Renal cortex interstitium (tissue), 15 donors: ENCODE measurements at places on chromosomes 1 and 21. TPM values are rescaled to one million over a fixed set of nuclear protein-coding genes. Genes with fewer than 3 reads are reported as not detected.

- no peak for DNase-seq
These were observed 338.8 kb downstream of the MATN1 start for GRCh38 chr1:30384286-30385245.

The PEAR1 gene
- 24.0 TPM for polyA plus RNA-seq

- DNase-seq, result no peak
These were observed 63.7 kb downstream of the MRPL37 start for GRCh38 chr1:54263601-54264226.

DNA sequence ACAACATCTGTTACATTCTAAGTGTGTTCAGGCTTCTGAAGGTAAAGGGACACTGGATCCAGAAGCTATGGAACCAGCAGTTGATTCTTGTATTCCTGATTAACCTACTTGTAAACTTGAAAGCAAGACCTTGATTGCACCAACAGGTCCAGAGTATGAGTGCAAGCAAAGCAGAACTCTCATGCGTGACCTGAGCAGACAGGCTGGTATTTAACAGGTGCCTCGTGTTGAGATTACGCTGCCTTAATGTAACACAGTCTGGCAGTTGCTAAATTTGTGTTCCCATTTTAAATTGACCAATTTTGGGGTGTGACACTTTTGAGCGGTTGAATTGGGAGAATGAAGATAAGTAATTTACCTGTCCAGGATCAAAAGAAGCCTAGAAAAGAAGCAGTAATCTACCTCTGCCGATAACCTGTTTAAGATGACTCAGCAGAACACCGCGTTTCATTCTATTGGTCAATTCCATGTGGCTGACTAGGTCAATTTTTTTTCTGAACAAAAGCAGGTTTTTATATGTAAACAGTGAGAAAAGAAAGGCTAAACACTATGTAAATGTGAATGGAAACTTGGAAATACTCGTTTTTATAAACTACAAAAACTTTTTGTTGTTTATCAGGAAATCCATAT, 147.6 kb downstream of the DYRK1A start:
- no peak for DNase-seq

The LRRC3 gene
- polyA plus RNA-seq, result 5.8 TPM

The TMEM82 gene
- 6.3 TPM for polyA plus RNA-seq

DNA sequence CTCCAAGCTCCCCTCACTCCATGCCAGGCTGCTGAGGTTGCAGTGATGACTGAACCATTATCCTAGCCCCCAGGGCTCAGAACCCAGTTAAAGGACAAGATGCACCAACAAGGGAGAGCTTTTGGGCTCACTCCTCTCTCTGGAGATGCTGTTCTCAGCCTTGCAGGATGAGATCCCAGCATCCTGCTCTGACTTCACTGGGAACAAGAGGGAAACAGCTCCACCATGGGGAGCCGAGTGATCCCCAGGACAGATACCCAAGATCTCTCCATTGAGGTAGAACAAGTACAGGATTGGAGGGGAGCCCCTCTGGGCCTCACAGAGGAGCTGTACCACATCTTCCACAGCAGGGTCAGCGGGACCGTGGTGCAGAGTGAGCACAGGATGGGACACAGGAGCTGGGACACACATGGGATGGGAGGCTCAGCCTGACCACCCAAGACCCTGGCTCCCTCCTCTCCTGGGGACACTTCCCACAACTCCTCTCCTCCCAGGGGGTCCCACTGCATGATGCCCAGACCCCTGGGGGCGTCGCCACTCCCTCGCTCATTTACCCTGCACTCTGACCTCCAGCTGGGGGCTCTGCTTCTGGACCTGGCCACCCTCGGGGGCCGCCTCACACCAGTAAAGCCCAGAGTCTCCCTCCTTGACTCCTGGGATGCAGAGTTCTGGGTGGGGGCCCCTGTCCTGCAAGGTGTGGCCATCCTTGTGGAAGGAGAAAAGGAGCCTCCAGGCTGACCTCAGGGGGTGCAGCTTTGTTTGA, 18.6 kb upstream of the SLAMF9 start:
- no peak for DNase-seq

DNA sequence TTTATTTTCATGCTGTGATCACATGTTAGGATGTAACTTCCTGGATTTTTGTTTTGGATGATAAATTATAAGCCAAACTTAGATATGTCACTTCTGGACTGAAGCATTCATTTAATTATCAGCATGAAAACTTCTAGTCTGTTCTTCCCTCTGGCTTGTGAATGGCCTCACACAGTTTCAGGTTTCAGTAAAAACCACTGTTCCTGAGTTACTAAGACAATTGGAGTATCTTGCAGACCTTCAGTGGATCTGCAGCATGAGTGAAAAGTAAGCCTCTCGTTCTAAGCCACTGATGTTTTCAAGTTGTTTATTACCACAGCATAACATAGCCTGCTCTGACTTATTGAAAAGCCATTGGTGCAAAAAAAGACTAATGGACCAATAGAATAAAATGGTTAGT, 55.3 kb upstream of the RGS21 start:
- no peak for DNase-seq

DNA sequence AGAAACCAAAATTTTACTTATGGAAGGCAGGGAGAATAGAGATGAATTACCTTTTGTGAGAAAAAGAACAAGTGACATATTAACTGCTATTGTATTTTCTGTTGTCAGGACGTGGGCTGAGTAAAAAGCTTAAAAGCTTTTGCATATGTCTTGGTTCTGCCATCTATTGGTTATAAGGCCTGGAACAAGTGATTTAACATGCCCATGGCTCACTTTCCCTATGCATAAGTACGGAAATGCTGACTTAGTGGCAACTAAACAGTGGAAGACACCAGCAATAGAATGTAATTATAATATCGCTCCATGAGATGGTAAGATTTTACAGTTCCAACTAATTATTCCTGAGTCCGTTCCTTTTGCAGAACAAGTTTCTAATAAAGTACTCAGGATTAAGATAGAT, 6.7 kb upstream of the CTSS start:
- DNase-seq, result no peak

The HAO2 gene
- 75.5 TPM for polyA plus RNA-seq

DNA sequence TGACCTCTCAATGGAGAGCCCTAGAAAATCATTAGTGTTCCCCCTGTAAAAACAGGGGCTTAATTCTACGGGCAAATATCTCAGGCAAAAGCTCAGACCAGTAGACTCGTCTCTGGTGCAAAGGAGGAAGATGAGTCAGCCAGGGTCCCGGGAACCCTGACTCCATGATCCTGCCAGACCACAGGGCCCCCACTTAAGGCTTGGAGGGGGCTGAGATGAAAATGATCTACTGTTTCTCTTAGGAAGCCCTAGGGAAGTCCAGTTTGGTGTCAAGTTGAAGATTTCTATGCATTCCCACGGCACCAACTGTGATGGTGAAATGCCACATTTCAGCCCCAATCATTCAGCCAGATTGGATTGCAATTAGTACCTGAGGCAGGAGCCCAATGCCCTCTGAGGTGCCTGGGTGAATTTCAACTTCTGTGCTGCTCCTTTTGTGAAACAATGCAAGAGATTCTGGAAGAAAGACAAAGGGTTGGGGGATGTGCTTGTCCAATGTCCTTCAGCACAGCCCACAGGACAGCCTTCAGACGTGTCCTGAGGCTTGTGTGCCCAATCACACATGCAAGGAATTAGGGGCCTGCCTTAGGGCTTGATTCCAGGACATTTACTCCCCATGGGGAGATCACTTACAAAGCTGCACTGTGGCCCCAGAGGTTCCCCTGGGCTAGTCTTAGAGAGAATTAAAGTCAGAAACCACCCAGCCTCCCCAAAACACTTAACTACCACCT, 18.1 kb downstream of the NAV1 start:
- no peak for DNase-seq

- no peak for DNase-seq
These were observed 16.4 kb upstream of the TARDBP start for GRCh38 chr1:10996100-10996499.

The HRNR gene
- 1.5 TPM for polyA plus RNA-seq

- no peak for DNase-seq
These were observed 844 bp upstream of the MEAF6 start for GRCh38 chr1:37515185-37516034.

DNA sequence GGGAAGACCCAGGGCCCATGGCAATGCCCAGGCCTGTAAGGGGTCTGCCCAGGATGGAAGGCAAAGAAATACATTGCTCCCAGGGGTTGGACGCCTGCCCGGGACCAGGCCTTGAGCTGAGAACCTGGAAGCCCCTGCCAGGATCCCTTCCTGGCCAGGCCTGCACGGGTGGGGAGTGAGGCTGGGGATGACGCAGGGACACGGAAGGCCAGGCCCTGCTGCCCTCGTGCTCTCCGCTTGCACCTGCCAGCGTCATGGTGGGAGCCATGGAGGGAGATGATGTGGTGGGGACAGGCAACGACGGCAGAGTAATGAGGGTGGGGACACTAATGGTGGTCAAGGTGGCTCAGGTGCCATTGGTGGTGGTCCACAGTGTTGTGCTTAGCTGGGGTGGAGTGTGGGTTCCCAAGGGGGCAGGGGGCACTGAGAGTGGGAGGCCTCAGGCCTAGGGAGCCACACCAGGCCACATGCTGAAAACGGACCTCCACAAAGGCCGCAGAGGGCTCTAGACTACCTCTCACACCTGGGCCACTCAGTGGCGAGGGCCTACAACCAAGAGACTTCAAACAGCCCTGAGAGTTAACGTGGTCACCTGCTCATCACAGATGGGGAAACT, 4.3 kb downstream of the HES3 start:
- DNase-seq, result no peak

The CATSPERE gene
- polyA plus RNA-seq, result 1.9 TPM

GRCh38 chr1:91245435-91245834, 159.2 kb downstream of the HFM1 start:
- DNase-seq, result no peak

DNA sequence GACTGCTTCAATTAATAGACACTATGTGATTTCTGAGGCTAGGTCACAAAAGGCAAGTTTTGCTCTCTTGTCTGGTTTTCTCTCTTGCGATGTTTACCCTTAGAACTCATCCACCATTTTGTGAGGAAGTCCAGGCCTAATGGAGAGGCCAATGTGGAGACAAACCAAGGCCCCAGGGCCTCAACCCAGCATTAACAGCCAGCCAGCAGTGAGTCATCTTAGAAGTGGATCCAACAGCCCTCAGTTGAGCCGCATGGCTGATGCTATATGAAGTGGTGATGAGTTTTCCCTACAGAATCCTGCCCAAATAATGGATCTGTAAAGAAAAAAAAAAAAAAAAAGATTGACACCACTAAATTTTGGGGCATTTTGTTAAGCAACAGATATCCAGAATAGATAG, 95.1 kb downstream of the DNTTIP2 start:
- DNase-seq, result no peak

DNA sequence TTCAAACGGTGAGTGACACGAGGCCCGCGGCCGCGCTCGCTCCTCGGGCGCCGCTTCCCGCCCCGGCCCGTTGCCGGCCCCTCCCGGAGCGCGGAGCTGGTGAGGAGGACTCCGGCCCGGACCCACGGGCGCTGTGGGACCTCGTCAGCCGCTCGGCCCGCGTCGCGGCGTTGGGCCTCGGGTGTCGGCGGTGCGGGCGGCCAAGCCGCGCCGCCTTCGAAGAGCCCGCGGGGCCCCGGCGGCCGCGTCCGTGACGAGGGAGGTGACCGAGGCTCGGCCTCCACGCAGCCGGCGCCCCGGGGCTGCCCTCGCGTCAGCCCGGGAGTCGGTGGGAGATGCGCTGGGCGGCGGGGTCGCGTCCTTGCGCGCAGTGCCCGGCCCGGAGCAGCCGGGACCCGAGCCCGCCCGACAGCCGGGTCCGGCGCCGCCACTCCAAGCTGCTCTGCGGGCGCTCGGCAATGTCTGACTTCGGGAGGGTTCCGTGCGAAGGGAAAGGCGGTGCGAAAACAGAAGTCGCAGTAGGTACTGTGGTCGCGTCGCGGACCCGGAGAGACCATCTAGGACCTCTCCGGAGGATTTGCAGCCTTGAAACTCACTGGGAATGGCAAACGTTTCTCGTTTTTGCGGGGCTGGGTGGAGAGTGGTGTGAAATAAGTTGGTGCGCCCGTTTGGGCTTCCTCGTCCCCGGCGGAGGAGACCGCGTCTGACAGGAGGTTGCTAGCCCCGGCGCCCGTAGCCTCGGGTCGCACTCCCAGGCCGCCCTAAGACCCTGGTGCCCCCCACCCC, 829 bp downstream of the SPEN start:
- DNase-seq, result no peak

GRCh38 chr1:28580722-28581530, 11.1 kb upstream of the RAB42 start:
- DNase-seq, result no peak

The LRRC39 gene
- 3.3 TPM for polyA plus RNA-seq

GRCh38 chr1:23581219-23581618, 21.9 kb upstream of the ID3 start:
- DNase-seq, result no peak

DNA sequence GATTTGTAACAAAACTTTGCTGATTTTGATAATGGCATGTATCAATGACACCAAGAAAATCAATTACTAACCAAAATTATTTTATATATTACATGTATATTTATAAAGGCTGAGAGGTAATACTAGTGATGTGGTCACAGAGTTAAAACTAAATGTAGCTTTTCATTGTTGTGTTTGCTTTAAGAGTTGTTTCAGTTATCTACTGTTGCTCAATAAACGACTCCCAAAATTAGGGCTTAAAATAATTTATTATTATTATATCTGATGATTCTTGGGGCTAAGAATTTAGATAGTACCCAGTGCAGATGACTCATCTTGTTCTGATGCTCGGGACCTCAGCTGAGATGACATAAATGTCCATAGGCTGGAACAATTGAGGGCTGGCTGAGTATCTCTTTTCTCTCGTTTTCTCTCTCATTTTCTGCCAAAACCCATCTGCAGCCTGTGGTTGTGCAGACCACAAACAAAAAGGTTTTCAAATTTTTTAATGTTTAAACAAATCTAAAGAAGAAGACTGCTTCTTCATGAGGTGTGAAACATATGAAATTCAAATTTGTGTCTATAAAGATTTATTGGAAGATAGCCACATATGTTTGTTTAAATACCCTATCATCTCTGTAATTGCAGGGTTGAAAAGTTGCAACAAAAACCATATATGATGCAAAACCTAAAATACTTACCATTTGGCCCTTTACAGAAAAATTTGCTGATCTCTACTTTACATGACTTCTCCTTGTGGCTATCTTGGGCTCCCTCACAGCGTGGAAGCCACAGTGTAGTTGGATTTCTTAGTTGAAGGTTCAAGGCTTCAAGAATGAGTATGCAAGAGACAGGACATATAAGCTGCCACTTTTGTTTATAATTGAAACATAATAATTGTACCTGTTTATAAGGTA, 14.8 kb upstream of the PTPRC start:
- no peak for DNase-seq

The CCDC30 gene
- 15.3 TPM for polyA plus RNA-seq

DNA sequence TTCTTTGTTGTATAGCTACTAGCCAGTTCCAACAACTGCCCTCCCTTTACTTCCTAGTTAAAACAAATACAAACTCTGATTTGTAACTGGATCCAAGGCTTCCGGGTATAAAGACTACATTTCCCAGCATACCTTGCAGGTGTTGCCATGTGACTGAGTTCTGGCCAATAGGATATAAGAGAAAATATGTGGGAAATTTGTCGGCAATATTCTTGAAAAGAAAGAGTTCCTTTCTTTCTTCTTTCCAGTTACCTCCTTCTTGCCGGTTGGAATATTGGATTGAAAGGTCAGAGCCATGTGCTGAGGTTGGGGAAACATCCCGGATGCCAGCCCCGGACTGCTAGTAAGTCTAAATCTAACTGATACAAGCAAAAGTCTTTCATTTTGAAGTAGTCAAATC, 23.0 kb upstream of the ZBTB40 start:
- no peak for DNase-seq
